Cardiac fibroblast (primary cell): ENCODE measurements at places on chromosomes 3 and 15.

- DNase-seq: peak; percentile 72
Measured at GRCh38 chr3:31936420-31937060, 44.5 kb downstream of the OSBPL10 start.

DNA sequence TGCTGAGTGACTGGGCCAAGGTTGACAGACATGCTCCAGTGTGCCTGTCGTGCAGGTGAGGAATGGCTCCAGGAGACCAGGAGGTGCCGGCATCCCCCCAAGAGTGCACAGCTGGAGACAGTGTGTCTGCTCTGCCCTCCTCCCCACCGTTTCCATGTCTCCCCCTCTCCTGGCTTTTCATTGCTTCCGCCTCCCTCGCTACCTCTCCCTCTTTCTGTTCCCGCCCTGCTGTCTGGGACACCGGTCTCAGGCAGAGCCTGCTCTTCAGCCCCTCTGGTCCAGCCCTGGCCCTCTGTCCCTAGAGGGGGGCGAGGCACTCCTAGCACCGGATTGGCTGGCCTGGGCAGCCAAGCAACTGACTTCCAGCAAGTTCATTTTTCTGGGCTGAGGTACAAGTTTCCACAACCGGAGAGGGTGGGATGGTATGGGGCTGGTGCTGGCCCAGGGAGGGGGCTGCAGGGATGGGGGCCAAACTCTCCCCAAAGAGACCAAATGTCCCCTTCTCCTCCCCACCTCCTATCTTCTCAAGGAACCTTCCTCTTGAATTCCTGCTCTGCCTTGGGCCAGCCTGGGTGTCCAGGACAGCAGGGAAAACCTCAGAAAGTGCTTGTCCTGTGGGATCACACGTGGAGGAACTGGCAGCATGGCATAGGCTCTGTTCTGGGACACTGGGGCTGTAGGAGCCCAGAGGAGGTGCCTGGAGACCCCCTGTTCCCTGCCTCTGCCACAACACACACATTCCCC, 32.6 kb downstream of the PRKCD start:
- DNase-seq: peak; percentile 47

GRCh38 chr15:78264304-78265136, at the start of gene DNAJA4:
Gene DNAJA4 (plus strand): TSS chr15:78264562. CDS start chr15:78264764, 202 bp downstream.
- peak; percentile 32 for DNase-seq

DNA sequence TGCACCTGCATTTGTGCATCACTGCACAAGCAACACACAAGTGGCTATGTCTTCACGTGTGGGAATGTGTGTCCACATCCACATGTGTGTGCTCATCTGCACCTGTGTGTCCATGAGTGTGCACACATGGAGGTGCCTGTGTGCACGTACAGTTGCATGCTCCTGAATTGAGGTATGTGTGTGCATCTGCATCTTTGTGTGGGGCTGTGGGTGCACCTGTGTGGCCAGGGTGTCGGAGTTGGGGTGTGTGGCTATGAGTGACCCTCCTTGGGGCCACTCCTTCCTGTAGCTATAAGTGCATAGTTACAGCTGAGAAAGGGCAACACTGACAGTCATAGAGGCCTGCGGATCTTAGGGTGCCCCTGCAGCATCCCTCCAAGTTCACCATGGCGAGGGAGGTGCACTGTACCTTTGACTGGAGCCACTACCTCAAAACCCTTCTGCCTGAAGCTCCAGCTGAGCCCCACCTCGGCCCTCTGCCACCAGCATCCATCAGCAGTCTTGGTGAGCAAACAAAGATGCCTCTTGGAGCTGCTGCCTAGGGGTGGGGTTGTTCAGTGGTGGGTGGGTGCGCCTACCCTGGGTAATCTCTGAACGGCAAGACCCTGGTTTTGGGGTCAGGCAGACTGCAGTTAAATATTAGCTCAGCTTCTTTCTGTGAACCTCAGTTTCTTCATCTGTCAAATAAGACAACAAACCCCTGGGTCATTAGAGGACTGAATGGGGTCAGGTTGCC, 5.2 kb upstream of the HHATL start:
- DNase-seq: no peak

- no peak for DNase-seq
Measured at GRCh38 chr15:45409596-45409995, 31.3 kb upstream of the GATM start.

- peak; percentile 10 for DNase-seq
Measured at GRCh38 chr3:89372456-89372855, 265.0 kb downstream of the EPHA3 start.

DNA sequence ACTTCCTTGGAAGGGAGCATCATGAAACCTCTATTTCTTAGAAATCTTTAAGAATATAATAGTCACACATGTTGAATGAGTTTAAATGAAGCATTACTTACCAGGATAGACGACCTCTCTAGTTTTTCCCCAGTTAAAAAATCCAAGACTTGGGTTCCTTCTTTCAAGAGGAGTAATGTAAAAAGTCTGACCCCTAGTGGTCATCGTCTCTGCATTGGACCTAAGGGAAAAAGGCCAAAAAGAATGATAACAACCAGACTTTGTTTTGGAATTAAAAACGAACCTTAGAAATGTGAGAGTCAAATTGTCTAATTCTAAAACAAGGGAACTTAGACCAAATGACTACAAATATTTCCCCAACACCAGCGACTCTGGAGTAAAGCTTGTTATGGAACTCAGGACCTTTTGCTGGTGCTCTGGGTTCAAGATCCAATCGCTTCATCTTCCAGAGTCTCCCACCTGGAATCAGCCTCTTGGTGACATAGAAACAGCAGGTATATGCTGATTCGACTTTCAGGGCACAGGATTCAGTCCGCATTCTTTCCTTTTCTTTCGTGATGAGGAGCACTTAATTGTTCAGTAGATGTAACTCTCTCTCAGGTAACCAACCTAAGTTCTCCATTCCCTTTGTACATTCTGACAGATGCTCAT, 214.8 kb upstream of the TPRG1 start:
- peak; percentile 86 for DNase-seq

DNA sequence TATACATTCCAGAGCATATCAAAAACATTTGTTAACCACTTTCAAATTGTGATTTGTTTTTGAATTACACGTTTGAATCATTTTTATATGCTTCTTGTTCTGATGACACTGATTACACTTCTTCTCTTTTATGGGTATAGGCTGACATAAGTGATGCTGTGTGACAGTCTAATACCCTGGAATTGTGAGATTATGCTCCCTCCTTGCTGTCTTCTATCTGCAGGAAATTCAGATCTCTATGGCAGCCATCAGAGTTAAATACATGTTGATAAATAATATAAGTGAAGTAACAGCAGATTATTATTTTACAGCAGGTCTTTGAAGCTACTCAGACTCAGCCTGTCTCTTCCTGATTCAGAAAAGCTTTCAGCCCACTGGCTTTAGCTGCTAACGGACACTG, 248.9 kb downstream of the ZMAT3 start:
- no peak for DNase-seq

GRCh38 chr3:61578667-61579367, 17.4 kb downstream of the PTPRG start:
- DNase-seq: no peak

DNA sequence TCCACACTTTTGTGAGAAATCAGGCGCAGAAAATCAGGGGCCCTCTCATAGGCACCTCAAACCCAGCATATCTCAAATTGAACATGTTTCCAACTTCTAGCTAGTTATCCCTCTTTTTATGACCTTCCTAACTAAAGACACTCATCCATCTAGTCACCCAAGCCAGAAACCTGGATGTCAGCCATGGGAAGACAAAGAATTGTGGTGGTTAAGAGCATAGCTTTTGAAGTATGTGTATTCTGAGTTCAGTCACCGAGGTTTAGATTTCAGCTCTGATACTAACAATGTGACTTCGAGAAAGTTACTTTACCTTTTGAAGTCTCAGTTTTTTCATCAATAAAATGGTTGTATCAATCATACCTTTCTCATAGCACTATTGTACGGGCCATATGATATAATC, 495.5 kb downstream of the NLGN1 start:
- DNase-seq: no peak

DNA sequence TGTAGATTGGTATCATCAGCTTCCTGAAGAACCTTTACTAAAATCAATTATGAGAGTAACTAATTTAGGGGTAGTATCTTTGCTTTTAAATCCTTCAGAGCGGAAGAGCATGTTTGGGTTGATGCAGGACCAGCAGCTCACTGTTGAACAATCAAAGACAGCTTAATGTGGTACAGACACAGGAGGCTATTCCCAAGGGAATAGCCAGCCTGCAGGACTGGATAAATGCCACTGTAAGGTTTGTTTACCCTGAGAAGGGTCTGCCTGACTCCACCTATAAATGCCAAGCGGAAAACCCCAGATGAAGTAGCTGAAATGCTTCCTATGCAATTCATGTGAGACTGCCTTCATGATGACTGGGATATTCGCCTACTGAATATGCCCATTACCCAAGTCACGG, 16.0 kb upstream of the STAC start:
- no peak for DNase-seq

DNA sequence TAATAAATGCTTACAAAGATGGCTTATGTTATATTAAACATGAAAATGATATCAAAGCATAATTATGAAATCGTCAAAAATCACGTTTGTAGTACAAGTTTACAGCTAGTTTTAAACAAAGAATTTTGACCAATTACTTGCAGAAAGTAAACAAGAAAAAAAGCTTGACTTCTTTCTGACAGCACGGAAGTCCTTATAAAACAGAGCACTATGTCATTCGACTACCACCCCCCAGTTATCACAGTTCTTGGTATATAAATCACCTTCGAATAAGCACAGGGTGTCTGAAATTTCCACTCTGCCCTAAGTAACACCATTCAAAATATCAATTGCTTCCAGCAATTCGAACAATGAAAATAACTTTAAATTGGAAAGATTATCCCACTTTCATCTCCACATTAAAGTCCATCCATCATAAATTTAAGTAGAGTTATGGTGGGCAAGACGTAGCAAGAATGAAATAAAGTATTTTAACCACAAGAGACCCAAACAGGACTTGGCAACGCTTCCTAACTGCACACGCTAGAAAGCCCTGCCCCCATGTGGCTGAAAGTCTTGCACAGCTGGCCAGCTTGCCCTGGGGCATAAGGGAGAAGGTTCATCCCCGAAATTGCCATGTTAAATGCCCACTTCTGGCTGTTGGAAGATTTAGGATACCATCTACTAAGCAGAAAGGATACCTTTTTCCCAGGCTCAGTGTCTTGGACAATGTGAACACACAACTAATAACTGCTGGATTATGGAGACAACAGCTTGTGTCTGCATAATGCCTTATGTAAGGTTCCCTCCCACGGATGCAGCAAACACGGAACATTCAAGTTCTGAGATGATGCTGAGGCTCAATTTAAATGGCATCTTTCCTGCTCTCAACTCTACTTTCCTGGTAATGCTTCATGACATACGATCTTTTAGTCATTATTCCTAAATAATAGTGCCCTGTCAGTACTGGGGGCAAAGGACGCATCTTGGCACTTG, 116.4 kb upstream of the TJP1 start:
- no peak for DNase-seq

- DNase-seq: no peak
Measured at GRCh38 chr3:11131371-11131770, 22.9 kb upstream of the HRH1 start.

GRCh38 chr3:42014458-42014920, 52.6 kb upstream of the ULK4 start:
- DNase-seq: peak; percentile 41
